HEK293T (cell line): ENCODE measurements at places on chromosomes 13 and 19.

DNA sequence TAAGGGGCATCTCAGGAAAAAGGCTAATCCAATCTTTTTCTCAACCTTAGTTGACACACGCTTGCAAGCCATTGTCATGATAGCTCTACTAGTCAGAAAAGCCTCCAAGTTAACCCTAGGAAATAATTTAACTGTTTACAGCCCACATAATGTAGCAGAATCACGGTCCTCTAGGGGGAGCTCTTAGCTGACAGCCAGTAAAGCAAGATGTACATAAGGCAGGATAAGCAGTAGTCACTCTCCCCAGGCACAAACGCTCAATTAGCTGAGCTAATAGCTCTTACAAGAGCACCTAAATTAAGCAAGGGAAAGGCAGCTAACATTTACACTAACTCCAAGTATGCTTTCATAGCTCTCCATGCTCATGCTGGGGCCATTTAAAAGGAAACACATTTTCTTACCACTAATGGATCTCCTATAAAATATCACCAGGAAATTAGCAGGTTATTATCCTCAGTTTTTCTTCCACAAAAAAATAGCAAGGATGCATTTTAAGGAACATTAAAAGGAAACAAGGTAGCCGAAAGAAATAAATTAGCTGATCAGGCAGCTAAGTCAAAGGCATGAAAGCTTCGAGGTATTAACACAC lies 33.7 kb upstream of the ZSCAN5A start:
- no peak for DNase-seq

DNA sequence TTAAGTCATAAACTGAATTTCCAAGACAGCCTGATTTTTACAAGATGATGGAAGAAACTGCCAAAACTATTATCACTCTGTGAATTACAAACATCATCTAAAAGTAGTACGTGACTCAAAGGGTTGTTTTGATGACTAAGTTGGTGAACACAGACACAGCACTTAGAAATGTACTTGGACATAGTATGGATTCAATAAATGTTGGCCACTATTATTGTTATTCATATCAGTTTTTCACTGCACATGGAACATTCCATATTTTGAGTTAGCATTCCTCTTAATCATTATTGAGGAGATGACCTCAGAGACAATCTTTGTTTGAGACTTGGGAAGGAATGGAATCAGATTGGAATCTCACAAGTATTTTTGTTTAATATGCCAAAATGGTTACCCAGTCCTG lies 172.9 kb downstream of the OXGR1 start:
- DNase-seq, result no peak

DNA sequence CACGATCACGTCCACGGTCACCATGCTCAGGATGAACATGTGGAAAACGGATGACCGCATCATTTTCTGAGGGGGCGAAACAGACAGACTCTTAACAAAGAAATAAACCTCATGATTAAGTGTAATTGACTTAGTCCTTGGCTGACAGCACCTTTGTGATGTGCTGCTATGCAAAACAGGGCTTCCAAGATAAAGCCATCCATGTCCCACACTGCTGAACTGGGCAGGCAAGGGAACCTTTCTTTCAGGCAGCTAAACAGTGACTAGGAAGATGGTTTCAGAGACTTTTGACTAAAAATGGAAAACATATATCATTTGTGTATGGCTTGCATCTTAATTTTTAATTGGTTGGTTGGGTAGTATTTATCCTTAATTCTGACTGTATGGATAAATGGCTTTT lies 157.8 kb downstream of the NALCN start:
- DNase-seq, result no peak

- DNase-seq, result no peak
Measured at GRCh38 chr13:91659256-91660075, 261.0 kb downstream of the GPC5 start.

GRCh38 chr19:17519967-17520366 lies 8.5 kb downstream of the PGLS start:
- no peak for DNase-seq

DNA sequence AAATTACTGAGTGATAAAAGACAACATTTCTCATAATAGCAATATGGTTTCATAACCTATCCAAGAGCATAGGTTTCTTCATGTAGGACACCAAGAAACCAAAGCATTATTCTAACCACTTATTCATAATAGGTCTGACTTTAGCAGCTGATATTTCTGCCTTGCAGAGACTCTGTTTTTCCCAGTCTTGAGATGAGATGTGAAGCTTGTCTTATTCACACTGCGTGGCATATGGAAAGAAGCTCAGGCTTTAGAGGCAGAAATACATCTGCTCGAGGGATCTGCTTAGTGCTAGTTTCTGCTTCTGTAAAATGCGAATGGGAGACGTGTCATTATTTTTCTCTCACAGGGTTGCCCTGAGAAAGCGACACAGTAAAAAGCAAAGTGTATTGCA lies 232.0 kb upstream of the SPRY2 start:
- DNase-seq, result no peak

GRCh38 chr19:2982983-2983350 lies 5.6 kb downstream of the TLE6 start:
- no peak for DNase-seq

DNA sequence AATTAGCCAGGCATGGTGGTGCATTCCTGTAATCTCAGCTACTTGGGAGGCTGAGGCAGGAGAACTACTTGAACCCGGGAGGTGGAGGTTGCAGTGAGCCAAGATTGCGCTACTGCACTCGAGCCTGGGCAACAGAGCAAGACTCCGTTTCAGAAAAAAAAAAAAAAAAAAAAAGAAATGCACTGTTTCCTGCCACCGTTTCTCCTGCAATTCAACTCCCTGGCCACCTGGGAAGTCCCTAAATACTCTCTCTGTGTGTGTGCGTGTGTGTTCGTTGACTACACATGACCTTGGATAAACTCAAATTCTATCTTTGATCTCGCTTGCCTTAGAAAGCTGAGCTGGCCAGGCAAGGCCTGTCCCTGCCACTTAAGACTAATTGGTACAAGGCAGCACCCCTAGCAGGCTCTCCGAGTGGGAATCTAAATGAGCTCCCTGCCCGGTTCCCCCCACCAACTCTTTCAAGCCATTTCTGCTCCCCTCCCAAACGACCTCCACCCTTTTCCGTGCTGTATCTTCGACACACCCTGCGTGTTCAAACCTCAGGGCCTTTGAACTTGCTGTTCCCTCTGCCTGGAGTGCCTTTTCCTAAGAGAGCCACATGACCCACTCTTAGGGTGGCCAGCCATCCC lies 5.2 kb upstream of the BCAT2 start:
- DNase-seq, result no peak

DNA sequence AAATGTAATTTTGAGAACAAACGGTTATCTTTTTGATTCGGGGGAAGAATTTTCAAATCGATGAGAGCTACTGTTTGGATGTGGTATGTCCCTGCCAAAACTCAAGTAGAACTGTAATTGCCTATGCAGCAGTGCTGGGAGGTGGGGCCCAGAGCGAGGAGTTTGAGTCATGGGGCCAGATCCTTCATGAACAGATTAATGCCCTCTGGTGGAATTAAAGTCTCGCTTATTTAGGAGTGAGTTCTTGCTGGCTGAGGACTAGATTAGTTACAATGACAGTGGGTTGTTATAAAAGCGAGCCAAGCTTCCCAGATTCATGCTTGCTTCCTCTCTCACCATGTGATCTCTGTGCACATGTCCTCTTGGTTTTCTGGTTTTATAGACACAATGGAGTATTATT lies 11.8 kb upstream of the PRR20A start:
- DNase-seq, result no peak

GRCh38 chr13:22095794-22096193 lies 424.9 kb downstream of the FGF9 start:
- no peak for DNase-seq

- no peak for DNase-seq
Measured at GRCh38 chr19:17184371-17184841, 30.8 kb upstream of the USE1 start.

DNA sequence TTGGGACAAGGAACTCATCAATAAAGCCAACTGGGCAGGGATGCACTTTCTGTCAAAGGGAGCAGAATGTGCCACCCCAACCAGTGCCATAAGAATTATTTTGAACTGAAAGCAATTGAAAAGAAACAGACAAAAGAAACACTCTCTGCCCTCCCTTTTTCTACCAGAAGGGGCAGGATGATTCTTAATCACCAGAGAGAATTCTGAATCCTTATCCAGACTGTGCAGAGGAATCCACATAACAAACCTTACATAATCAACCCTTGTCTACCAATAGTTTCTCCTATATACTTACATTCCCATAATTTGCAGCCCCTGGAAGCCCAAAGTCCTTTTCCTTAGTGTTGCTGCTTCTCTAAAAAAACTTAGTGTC lies 520.7 kb upstream of the NBEA start:
- DNase-seq, result no peak

- no peak for DNase-seq
Measured at GRCh38 chr19:10566658-10567410, 1.0 kb upstream of the KRI1 start.

DNA sequence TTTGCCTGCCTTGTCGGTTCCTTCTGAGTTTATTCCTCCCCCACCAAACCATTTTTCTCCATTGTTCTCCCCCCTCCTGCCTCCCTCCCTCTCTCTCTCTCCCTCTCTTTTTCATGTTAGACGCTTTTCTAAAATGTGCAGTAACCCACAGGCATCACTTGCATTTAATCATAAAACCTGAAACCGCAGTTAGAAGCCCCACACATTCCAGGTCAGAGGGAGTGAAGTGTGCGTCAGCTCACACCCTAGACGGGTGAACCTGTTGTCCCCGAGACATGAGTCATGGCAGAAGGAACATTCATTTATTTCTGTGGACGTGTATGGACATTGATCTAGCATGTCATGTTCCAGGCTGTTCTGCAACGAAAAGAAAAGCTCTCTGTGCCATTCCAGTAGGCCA lies 19.9 kb downstream of the ONECUT3 start:
- no peak for DNase-seq
